ENCODE measurements at places on chromosomes 4 and X.

DNA sequence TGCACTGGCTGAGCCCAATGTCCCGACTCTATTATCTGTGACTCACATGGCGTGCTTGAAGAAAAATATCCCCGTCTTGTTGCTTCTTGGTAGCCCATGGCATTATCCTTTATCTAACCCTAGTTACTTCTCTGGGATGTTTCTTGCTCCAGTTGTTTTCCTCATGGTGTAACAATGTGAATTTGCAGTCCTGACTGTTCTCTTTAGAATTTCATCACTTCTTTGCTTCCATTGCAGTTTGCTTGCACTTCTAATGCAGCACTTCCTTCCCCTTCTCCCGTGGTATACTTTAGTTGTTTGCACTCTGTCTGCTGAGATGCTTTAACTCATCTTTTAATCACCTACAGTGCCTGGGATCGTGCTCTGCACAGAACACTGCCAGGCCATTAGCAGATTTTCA is 126.9 kb downstream of the MAML3 start:
- DNase-seq, result no peak

DNA sequence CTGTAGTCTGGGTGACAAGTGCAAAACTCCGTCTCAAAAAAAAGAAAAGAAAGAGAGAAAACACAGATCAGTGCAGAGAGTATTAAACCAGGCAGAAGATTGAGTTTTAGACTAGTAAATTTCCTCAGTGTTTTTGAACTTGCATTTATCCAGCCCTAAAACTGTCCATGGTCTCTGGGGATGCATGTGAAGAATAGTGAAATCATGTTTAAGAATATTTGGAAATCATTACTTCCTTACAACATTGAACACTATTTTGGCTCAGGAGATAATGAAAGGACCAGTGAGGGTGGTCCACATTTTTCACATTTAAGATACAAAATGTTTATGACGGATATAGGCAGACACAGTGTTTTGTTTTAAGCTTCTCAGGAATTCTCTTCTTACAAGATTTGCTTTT is 195.8 kb upstream of the RASGEF1B start:
- no peak for DNase-seq

DNA sequence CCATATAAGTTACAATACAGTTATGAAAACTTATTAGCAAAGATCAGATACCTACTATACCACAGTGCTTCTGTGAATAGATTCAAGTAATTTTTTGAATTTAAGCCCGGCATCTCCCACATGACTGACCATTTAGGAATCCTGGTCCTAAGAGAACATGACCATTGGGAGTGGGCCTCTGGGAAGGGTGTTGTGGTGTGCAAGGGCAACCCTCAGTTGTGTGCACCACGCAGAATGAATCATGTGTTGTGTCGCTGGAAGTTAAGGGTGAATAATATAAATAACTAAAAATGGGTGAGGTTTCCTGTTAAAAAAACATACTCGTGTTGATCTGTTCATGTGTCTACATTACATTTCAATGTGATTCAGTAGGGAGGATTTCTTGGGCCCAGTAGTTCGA is 15.5 kb downstream of the CPE start:
- DNase-seq, result no peak

DNA sequence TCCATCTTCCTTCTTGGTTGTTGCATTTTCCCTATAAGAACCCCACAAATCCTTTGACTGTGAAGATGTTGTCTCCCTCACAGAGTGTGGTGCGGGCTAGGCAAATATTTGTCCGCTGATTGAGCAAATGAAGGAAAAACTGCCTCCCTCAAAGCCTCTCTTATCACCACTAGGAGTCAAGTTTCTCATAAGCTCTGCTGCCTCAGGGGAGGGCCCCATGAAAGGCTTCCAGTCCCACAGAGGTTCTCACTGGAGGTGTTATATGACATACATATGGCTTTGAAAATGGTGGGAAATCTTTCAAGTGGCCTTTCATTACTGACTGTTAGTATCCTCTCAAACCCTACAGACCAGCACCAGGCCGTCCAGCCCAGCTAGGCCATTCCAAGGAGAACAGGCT is 9.3 kb downstream of the VGLL1 start:
- no peak for DNase-seq

DNA sequence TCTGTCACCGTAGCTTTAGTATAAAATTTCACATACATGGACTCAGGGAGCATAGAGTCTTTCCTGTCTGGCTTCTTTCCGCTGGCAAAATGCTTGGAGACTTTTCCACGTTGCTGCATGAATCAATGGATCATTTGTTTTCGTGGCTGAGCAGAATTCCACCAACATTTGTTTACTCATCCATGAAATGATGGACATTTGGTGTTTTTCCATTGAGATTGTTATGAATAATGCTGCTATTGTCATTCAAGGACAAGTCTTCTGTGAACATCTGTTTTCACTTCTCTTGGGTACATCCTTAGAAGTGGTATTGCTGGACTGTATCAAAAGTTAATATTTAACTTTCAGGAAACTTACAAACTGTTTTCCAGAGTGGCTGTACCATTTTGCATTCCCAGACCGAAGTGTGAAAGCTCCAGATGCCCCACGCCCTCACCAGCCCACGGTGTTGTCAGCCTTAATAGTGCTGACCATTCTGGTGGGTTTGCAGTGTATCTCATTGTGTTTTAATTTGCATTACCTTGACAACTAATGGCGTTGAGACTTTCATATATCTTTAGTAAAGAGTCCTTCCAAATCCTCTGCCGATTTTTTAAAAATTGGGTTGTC is 5.8 kb upstream of the TMEM271 start:
- DNase-seq, result no peak

DNA sequence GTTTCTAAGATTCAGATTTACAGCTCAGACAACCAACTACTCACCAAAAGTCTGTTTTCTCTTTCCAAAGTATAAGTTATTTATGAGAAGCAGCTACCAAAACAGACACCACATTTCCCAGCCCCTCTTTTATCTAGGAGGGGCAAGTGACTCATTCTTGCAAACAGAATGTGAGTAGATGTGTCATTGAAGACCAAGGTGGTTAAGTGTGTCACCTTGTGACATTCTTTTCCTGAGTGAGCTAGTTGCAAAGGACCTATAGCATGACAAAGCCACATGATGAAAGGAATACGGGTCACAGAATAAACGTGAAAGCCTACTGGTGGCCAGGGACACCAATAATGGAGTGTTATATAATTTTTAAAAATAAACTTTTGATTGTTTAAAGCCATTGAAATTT is 50.0 kb downstream of the SLC7A11 start:
- DNase-seq, result no peak

DNA sequence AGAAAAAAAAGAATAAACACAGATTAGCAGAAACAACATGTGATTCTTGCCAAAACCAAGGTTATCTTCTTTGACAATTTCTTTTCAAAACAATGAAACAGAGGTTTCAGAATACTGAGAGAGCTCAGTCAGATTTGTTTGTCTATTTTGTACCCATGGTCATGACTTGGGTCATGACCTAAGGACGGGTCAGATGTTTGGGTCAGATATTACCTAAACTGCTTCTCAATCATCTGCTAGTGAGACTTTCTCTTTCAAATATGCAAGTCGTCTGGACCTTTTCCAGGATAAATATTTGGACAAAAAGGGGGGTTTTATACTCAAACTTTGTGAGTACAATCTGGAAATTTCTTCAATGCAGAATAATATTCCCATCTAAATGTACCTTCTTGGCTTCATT is 148.3 kb upstream of the USP38 start:
- no peak for DNase-seq

GRCh38 chr4:38030023-38030422 is 69.8 kb downstream of the PTTG2 start:
- DNase-seq, result no peak

DNA sequence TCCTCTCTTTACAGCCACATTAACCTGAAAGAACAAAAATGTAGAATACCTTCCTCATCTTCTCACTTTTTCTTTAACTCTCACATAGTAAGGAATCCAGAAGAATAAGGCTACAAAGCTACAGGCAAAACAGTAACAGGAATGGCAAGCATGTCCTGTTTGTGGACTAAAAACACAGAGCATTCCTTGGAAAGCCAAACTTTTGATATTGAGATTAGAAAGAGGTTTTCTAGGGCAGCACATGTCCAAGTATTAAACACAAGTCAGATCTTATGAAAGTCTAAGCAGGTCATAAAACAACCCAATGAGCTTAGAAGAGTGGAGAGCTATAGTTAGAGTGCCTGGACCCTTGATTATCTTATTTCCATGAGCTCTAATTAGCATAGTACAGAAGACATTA is 58.2 kb upstream of the FAM9C start:
- DNase-seq, result no peak

- DNase-seq, result no peak
These were observed 54.2 kb downstream of the SCD5 start for GRCh38 chr4:82744284-82744968.

DNA sequence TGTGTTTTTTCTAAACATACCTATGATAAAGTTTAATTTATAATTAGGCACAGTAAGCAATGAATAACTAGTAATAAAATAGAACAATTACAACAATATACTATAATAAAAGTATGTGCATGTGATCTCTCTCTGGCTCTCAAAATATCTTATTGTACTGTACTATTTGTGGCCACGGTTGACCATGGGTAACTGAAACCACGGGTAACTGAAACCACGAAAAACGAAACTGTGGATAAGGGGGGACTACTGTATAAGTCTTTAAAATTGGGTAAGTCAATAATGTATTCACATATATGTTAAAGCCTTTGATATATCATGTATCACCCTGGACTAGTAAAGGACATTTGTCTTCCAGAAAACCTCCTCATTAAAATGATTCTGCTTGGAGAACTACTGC is 20.0 kb downstream of the TMEM154 start:
- DNase-seq, result no peak

- DNase-seq, result no peak
These were observed 421.5 kb upstream of the EPHA5 start for GRCh38 chr4:66091786-66092185.

GRCh38 chr4:31917334-31917733 is 1197.2 kb downstream of the PCDH7 start:
- DNase-seq, result no peak
